RPMI7951 (cell line): ENCODE measurements at places on chromosomes 3 and 15.

DNA sequence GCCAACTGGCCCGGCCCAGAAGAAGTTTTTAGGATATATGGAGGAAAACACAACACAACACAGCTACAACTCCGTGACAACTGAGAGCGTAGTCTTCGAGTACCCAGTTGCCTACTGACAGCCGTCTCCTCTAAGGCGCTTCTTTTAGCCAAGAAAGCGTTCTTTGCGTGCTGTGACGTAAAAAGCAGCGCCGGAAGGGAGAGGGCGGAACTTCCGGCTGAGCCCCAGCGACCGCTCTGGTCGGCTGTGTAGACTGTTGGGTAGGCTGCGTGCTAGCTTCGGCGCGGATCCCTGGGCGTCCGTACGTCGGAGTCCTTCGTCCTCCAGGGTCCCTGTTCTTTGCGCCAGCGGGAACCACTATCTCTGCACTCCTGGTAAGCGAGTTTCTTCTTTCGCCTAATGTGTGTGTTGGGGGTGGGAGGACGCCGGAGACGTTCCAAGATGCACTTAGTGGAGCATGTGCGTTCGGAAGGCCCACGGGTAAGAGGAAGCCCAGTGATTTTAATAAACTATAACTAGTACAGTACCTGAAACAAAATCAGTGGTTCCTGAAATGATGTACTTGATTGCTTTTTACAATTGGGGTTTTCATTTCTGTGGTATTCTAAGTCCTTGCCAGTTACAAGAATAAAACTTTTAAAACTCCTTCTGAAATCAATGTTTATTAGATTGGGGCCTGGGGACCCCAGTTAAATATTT lies at the start of gene TRMT10C:
TRMT10C (plus strand) TSS at position 239 of the 699 bp plus-strand sequence. CDS start 2,914 bp downstream, outside the sequence.
- DNase-seq = peak; percentile 94

DNA sequence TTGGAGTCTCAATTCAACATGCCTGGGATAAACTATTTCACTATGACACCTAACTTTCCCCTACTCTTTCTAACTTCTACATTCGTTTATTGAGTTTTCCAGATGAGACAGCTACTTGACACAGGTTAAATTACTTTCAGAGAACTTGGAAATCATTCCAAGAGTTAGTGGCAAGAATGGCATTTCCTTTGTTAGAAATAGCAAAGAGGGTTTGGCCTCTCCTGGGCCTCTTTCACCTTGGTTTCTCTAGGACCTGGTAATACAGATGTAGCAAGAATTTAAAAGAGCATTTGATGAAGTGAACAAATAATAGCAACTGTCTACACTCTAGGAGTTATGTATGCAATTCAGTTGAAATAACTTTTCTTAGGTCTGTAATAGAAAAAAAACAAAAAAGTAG lies 748.9 kb downstream of the MECOM start:
- no peak for DNase-seq

- DNase-seq = no peak
Measured at GRCh38 chr3:86416334-86416733, 574.6 kb downstream of the VGLL3 start.

- DNase-seq = no peak
Measured at GRCh38 chr3:188146219-188146618, 7.7 kb upstream of the LPP start.

DNA sequence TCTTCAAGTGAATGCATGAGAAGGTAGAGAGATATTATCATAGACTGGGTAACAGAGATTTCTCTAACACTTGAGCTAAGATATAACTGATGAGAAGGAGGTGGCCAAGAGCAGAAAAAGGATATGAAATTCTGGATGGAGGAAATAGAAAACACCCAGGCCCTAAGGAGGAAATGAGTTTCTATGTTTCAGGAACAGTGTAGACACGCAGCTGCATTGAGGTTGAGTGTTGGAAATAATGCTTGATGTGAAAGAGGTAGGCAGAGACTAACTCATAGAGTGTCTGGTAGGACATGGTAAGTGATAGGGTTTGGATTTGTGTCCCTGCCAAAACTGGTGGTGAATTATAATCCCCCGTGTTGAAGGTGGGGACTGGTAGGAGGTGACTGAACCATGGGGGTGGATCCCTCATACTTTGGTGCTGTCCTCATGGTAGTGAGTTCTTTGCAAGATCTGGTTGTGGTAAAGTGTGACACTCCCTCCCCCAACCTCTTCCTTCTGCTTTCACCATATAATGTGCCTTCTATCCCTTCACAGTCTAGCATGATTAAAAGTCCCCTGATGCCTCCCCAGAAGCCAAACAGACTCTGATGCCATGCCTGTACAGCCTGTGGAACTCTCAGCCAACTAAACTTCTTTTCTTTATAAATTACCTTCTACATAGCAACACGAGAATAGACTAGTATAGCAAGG lies 787.3 kb downstream of the EDEM1 start:
- DNase-seq = no peak

DNA sequence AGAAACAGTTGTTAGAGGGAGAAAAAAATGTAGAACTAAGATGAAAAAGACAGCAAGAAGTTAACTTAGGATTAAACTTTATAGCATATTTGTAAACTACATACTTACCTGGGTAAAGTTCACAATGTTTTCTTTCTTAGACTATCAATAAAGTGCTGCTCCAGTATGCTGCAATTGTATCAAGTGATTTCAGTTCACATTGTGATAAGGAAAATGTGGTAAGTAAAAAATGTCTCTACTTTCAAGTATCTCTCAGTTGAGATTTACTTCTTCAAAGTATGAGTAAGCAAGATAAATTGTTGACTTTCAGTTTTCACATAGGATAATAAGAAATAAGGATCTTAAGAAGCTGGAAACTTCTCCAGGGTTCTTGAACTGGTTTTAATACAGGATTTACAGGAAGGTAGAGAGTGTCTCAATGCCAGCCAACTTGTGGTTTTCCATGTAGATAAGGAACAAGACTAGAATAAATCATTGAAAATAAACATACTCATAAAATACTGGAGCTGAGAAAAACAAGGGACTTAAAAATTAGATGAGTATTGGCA lies 528.8 kb downstream of the UNC13C start:
- no peak for DNase-seq
